ENCODE measurements at places on chromosomes 2 and 18.

DNA sequence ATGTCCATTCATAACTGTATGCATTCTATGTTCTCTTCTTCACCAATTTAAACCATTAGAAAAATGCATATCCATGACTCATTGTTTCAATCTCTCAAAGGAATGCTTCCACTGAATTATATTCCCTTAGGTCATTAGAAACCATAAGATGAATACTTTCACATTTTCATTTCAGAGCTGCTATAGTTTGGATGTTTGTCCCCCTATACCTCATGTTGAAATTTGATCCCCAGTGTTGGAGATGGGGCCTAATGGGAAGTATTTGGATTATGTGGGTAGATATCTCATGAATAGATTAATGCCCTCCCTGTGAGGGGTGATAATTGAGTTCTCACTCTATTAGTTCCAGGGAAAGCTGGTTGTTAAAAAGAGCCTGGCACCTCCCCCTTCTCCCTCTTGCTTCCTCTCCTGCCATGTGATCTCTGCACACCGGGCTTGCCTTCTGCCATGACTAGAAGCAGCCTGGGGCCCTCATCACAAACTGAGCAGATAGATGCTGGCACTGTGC, 35.7 kb downstream of the THUMPD2 start:
- peak; percentile 50 for DNase-seq

- peak; percentile 44 for DNase-seq
Measured at GRCh38 chr2:218605432-218605831, 2.3 kb upstream of the PLCD4 start.

GRCh38 chr2:25303633-25304236, 38.0 kb downstream of the DNMT3A start:
- DNase-seq: no peak

GRCh38 chr2:234919711-234920110, 32.1 kb upstream of the SH3BP4 start:
- DNase-seq: no peak

DNA sequence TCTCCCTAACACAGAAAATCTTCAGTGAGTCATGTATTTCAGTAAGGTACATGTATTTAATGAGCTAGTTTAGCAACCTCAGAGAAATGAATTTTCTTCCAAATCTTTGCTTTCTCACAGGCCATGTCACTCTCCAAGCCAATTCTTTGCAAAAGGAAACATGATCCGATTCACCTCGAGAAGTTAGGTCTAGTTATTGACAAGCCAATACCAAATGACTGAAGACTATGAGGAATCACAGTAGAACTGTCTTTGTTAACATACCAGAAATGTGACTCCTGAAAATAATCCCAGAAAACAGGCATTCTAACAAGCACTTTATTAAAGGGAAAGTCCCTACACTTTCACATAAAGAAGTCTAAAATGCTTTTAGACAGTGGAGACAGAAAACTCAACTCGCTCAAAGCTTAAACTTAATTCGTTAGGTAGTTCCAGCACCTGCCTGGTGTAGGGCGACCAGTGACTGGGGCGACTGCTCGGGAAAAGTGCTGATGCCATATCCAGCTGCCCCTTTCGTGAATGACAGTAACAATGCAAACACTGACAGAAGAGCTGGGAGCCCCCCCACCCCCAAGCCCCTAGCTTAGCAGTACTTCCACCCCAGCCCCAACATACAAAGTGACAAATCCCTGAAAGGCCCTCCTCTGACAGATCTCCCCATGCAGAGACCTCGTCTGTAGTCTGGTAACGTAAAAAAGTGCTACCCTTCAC, 1.8 kb downstream of the MEMO1 start:
- no peak for DNase-seq

DNA sequence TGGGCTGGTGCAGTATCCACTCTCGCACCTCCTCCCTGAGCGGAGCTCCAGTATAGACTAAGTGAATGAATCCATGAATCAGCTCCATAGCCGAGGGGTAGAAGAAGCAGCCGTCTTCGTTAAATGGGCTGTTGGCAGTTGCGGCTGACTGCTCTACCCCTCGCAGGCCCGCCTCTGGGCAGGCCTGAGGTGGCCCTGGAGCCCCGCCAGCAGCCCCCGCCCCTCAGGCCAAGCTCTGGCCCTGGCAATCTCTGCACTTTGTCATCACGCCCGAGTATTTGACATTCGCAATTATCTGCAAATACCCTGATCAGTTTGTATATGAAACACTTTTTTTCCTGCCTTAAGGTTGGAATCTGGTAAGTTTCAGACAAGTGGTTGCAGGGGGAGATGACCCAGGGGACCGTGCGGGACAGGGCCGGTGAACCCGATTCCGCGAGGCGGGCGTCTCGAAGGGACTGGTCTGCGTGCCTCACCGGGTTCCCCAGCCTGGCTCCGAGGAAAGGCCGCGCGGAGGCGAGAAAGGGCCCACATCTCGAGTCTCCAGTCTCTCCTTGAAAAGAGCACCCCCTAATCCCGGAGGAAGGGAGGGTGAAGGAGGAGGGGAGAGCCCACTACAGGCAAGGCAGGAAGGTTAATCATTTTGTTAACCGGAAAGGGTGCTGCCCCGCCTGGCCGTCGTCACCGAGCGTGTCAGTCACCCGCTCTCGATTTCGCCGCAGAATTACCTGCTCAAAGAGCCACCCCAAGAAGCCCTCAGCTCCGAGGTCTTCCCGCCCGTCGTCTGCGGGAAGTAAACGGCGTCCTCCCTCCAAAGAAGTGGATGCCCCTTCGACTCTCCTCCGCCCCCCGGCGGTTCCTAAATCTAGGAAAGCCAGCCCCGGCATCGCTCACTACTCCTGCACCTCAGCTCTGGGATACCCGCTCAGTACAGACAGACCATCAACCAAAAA, 11.1 kb upstream of the SATB2 start:
- no peak for DNase-seq

DNA sequence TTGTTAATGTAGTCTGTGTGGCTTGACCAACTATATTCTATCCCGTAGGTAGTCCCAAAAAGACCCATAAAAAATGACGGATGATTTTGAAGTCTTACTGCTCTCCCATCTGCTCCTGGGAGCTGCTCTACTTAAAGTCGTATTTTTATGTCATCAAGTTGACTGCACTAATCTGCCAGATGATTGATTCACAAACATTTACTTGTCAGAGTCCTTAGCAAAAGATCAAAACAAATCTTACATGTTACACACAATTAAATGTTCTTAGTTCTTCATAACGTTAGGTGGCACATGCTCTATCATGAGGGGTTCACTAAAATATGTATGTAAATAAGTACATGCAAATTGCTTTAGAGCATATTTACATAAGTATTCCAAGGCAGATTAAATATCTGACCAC, 498.3 kb upstream of the LRRTM4 start:
- DNase-seq: no peak

DNA sequence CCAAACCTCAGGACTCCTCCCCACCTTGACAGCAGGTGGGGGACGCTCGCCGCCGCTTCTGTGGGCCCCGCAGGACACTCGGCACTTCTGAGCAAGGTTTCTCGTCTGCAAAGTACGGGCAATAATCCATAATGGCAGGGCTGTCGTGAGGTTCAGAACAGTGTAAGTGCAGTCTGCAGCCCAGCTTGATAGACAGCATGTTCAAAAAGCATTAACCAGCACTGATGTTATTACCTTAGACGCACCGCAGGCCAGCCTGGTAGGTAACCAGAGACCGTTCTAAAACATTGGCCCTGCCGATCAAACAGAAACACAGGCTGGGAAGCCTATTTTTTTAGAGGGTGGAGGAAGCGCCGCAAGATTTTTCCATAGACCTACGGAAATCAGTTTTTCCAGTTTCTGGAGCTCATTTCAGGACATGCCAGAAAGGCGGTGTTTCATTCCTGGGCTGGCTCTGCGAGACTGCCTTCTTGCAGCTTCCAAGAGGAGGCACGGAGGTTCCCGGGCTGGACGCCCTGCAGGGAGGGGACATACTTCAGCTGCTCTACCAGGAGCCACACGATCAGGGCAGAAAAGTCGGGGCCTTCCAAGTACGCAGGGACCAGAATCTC, 148.7 kb downstream of the TPO start:
- DNase-seq: no peak

DNA sequence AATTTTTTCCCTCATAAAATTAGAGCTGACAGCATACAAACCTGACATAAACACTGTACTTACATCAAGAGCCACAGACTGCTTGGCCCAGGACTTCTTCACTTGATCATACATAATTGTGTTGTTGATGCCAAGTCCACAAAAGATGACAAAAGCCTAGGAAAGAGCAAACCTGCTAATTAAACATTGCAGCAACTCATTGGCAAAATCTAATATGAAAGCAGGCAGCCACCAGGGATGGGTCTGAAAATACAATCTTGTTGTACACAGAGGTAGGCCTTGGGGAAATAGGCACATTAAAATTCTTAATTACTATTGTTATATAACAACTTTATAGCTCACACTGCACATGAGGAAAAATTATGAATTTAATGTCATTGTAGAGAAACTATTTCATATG, 255.8 kb downstream of the PDE11A start:
- peak; percentile 88 for DNase-seq

DNA sequence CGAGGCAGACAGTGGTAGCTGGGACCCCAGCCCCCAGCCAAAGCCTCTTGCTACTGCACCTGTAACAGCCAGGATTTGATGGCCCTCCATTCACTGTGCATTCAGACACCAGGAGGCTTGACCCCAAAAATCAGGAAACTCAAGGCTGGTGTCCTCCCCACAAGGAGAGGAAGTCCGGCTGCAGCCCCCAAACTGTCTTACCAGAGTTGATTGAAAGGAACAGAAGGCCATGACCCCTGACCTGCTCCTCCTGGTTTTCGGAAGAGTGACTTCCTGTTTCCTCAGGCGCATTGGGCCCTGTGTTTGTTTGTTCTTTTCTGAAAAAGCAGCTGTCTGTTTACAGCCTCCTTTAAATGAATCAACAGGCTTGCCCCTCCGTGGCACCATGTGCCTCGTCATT, 111.6 kb downstream of the RNF144A start:
- no peak for DNase-seq

GRCh38 chr2:64644458-64645382, 9.0 kb downstream of the SERTAD2 start:
- peak; percentile 70 for DNase-seq

GRCh38 chr18:62334120-62334519, 9.0 kb downstream of the TNFRSF11A start:
- DNase-seq: no peak

- no peak for DNase-seq
Measured at GRCh38 chr2:55999231-55999630, 75.6 kb upstream of the EFEMP1 start.

Data from spinal cord (tissue), 10 donors.